Activated T-cell treated with anti-CD3 and anti-CD28 coated beads, Interleukin-2, amount 50 U/mL, for 4 hours (primary cell): ENCODE measurements at places on chromosomes 12 and 14.

DNA sequence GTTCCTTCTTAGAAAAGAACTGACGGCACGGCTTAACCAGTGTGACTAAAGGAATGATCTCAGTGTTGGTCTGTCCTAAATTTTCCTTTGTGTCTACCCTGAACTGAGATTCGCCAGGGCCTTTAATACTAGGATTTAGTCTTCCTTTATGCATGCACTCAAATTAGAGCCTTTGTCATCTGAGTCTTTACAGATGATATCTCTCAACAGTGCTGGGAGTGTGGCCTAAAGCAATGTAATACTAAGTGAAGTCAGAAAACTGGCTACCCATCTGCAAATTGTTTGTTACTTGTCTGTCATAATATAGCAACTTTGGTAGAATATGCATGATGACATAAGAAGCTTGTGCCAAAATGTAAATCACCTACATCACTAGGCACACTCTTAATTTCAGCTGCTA is 95.4 kb downstream of the PTPRO start:
- DNase-seq = no peak

- no peak for DNase-seq
Measured at GRCh38 chr14:90453401-90453951, 56.6 kb downstream of the CALM1 start.

- no peak for DNase-seq
Measured at GRCh38 chr12:43957732-43958372, 122.0 kb downstream of the TMEM117 start.

DNA sequence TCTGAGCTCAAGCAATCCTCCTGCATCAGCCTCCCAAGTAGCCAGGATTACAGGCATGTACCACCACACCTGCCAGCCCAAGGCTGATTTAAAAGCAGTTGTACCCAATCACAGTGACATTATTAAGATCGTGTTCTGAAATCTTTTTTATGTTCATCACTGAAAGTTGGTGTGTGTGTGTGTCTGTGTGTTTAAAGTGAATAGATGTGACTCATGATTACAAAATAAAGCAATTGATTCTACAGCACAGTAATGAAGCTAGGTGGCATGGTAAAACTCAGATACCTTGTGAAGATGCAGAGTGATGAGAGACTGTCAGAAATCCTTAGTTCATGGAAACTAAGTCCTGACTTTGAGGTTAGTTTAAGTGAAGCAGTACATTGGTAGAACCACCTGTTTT is 74.2 kb upstream of the ATP2B1 start:
- no peak for DNase-seq

DNA sequence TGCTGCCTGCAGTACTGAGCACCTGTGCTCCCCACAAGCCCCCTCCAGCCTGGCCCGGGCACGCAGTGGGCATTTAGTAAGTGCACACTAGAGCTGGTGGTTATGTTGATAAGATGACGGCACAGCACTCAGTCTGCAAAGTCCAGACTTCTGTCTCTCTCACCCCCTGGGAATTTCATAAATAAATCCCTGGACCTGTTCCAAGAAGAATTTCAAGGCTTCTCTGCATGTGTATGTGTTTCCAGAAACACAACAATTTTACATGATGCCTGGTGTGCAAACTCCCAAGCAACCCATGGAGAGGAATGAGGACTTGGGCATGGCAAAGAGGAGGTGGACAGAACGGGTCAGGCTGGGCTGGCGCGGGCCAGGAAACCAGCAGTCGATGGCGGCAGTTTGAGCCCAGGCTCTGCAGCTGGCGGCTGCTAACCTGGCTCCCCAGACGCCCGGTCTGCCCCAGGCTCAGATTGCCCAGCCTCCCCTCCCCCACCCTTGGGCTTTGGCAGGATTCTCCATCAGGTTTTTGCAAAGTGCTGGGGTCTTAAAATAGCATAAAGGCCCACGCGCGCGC is 10.4 kb upstream of the ACVR1B start:
- no peak for DNase-seq

- peak; percentile 63 for DNase-seq
Measured at GRCh38 chr12:57632958-57633840, at the start of gene B4GALNT1. Gene B4GALNT1 (minus strand): TSS chr12:57633201. CDS start chr12:57632132, 1,069 bp downstream.

- peak; percentile 63 for DNase-seq
Measured at GRCh38 chr12:3275171-3276041, 198.2 kb downstream of the TSPAN9 start.

GRCh38 chr14:68124979-68125731 is 305.6 kb downstream of the RAD51B start:
- DNase-seq = no peak

GRCh38 chr14:38255673-38256532 is at the start of gene CLEC14A:
Gene CLEC14A (minus strand): TSS chr14:38256093. CDS start chr14:38256022, 71 bp downstream.
- DNase-seq = no peak

DNA sequence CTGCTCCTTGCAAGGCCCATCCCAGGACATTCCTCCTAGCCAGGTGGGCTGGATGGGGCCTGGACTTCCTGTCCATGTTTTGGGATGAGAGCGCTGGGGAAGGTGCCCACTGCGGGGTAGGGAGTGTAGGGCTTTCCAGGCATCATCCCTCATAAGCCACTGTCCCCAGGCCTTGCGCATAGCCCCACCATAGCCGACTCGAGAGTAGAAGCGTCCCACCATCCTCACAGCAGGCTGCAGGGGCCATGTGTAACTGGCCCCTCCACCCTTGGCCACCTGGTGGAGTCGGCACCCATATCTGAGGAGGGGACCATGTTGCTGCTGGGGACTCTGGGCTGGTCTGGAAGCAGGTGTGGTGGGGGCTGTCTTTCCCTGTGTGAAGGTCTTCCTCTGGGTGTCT is 30.5 kb downstream of the SH2B3 start:
- DNase-seq = no peak

DNA sequence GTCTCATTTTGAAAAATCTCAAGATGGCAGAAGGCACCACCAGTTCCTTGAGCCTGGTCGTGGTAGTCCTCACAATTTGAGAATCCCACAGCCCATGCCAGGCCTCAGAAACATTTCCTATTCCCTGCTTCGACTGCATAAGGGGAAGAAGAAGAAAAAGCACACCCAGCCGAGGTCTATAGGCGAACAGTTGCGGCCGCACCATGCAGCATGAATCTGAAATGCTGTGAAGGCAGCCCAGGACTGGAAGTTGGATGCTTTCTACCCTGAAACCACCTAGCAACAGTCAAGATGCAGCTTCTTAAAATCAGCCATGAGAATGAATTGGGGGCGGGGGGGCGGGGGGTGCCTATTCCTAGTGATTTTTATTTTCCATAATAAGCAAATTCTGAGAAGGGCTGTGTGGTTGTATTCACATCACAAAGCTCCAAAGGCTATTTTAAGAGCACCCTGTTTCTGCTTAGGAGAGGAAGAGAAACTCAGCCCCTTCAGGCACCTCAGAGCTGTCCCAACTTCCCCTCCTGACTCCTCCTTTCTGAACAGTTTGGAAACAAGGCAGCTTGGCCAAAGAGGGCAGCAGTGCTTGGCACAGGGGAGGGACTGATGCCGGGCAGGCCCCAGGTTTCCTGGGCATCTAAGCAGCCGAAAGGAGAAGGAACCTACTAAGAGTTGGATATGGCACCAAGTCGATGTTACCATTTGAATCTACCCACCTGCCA is 172.5 kb upstream of the FOXN3 start:
- DNase-seq = no peak

DNA sequence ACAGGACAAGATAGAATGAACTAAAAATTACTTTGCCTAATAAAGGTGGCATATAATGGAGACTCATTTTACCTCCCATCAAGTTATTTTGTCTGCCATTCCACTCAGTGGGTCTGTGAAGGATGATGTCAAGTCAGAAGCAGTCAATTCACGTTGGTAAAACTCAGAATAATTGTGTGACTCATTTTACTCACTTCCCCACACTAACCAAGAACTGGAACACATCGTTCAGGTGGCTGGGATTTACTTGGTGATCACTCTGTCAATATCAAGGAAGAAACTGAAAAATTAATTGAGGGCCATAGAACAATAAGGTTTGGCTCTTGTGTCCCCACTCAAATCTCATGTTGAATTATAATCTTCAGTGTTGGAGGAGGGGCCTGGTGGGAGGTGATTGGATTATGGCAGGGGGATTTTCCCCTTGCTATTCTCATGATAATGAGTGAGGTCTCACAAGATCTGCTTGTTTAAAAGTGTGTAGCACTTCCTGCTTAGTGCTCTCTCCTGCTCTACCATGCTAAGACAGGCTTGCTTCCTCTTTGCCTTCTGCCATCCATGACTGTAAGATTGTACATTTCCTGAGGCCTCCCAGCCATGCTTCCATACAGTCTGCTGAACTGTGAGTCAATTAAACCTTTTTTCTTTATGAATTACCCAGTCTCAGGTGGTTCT is 35.7 kb upstream of the GTF2A1 start:
- DNase-seq = no peak

- DNase-seq = no peak
Measured at GRCh38 chr14:53786045-53786444, 170.6 kb downstream of the BMP4 start.

DNA sequence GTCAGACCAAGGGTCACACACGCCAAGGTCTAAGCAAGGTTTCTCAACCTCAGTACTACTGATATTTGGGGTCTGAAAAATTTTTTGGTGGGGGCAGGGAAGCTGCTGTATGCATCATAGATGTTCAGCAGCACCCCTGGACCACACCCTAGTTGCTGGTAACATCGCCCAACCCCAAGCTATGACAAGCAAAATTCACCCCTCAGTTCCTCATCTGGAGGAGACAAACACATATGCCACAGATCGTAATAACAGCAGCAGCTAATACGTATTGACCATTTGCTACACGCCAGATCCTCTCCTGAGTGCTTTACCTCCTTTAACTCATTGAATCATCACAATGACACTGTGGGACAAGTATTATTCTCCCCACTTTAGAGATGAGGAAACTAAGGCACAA is 46.4 kb downstream of the ACTN1 start:
- no peak for DNase-seq

DNA sequence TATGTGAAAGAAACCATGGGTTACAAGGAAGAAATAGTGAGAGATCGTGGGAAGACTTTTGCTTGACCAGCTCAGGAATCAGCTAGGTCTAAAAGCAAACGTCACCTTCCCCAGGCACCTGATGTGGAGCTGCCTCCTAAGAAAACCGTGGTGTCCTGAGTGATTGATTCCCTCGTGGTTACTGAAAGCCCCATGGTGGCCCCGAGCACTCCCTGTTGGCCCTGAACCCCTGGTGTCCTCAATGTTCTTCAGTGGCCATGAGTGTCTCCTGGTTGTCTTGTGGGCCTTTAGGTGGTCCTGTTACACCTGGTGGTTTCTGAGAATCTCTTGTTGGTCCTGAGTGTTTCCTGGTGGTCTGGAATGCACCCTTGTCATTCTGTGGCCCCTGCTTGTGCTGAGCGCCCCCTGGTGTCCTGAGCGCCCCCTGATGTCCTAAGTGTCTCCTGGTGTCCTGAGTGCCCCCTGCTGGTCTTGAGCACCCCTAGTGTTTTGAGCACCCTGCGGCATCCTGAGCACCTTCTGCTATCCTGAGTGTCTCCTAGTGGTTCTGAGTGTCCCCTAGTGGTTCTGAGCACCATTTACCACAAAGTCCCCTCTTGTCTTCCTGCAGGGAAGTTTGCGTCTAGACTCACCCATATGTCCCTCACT is 518.7 kb downstream of the TMEM121 start:
- DNase-seq = peak; percentile 80

DNA sequence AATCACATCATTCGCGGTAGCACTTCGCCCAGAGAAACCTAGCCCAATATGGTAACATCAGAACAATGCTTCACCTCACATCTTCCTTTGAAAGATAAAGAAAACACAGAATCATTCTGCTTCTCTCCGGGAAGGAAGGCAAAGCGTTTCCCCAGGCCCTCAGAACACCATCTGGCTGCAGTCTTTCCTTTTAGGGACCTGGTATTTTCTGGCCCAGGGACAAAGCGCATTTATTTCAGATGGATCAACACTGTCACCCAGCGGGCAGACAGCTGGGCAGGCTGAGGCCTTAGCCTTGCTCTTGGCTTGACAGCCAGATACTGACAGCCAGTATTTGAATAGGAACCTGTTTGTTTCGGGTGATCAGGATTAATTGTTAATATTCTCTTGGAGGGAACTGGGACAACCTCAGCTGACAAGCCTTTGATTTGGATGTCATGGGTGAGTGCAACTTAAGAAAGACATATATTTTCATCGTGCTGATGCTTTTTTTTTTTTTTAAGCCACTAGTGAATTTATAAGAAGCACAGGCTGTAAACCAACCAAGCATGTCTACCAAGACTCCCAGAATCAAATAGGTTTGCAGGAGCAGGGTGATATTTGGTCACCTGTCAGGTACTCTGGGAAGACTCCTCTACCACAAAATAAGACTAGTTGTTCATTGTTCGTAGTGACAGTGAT is 118.9 kb downstream of the VEZT start:
- DNase-seq = no peak

DNA sequence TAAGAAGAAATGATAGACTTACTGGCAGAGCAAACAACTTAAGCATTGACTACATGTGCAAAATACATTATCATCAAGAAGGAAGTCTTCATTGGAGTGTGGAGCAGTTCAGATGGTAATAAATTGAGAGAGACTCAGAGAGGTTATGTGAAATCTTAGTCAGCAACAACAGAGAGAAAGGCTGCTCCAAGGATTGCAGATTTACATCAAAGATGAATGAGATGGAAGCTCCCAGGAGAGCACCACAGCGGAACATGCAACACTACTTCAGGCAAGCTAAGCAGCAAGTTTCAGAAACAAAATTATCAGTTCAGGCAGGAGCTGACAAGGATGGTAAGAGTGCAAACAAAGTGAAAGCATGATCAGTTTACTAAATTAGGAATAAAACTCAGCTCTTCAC is 882.3 kb downstream of the LRFN5 start:
- DNase-seq = no peak

- no peak for DNase-seq
Measured at GRCh38 chr12:254039-254438, 8.6 kb downstream of the SLC6A13 start.

- DNase-seq = no peak
Measured at GRCh38 chr12:94769047-94769420, 118.7 kb upstream of the TMCC3 start.

- no peak for DNase-seq
Measured at GRCh38 chr14:68127166-68127565, 307.6 kb downstream of the RAD51B start.

DNA sequence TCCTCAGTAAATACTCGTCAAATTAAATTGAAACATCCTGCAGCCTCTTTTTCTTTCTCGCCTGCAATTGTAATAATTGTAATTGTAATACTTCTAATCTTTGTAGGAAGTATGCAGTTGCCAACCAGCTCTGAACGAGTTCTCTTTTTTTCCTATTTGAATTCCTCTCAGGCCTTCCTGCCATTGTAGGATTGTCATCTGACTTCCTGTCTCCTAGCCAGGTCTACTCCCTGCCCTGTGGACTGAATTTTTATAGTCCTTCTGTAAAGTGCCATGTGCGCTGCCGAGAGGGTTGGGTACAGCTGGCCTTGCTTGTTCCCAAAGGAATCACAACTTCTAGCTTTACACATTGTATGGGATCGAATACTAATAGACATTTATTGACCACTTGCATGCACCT is 183.3 kb downstream of the SSPN start:
- no peak for DNase-seq

GRCh38 chr12:30301291-30301690 is 394.4 kb downstream of the IPO8 start:
- no peak for DNase-seq
